Activated CD4-positive, alpha-beta T cell treated with anti-CD3 and anti-CD28 coated beads for 24 hours (primary cell): ENCODE measurements at places on chromosomes 16 and 17.

GRCh38 chr17:16470265-16470664 lies 21.7 kb downstream of the LRRC75A start:
- no peak for DNase-seq

- DNase-seq = no peak
Measured at GRCh38 chr17:73184136-73184993, 8.5 kb upstream of the COG1 start.

GRCh38 chr16:65702707-65703402 lies 581.0 kb upstream of the CDH11 start:
- no peak for DNase-seq

DNA sequence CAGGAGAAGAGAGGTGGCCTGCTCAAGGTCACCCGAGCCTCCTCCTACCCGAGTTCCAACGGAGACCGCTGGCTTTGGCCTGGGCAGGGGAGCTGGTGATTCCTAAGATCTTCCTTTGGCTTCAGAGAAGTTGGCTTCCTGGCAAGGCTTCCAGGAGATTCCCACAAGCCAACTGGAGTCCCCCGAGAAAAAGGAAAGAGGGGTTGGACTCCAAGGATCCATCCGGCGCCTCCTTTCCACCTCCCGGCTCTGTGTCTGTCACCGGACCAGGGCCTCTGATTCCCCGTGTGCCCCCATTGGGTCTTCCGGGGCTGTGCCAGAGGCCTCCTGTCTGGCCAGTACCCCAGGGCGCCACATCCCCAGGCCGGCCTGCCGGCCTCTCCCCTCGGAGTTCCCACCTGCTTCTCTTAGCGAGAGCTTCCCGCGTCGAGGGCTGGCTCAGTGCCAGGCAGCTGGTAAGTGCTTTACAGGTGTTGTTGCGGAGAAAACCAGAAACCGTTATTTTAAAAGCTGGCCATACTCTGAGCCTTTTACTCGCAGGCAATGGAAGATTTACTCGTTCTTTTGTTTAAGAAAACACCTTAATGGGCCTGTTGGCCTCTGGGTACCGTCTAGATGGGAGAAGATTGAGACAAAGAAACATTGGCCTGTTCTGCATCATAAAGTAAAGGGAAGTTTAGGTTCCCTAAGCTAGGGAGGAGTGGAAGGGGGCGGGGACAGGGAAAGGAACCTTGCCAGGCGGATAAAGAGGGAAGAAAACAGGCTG lies 258.4 kb upstream of the SDK2 start:
- no peak for DNase-seq

GRCh38 chr16:67257486-67258160 lies 8.8 kb downstream of the SLC9A5 start:
- no peak for DNase-seq

DNA sequence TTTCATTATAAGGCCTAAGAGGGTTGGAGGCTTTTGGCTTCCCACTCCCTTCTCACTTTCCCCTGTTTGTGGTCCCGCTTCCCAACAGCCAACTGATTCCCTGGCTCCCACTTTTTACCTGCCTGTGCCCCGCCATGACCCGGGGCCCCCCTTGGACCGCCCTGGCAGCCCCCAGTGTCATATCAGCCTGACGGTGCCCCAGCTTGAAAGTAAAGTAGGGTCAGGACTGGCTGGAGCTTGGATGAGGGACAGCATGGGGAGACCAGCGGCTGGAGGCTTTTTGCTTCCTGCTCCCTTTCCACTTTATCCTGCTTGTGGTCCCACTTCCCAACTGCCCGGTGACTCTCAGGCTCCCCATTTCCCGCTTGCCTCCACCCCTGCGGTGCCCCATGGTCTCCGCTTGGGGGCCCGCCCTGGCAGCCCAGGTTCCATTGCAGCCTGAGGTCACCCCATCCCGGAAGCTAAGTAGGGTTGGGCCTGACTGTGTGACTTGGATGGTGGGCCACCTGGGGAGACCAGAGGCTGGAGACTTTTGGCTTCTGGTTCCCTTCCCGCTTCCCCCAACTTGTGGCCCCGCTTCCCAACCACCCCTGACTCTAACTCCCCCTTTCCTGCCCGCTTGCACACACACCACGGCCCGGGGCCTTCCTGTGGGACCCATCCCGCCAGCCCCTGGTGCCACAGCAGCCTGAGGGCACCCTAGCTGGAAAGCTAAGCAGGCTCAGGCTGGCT lies 2274.7 kb downstream of the TP53TG3F start:
- DNase-seq = no peak

DNA sequence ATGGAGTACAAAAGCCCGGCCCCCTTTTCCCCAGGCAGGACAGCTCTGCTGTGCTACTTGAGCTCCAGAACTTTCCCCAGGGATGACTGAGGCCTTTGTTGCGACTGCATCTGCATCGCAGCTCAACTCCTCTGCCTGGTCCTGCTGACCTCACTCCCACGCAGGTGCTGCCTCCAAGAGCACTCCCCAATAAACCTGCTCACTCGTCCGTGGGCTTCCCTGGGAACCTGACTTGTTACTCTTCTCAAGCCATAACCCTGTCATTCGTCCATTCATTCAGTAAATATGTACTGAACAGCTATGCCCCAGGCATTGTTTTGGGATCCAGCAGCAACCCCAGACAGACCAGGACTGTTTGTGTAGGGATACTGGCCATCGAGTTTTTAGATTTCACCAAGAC lies 11.6 kb upstream of the RMI2 start:
- no peak for DNase-seq

DNA sequence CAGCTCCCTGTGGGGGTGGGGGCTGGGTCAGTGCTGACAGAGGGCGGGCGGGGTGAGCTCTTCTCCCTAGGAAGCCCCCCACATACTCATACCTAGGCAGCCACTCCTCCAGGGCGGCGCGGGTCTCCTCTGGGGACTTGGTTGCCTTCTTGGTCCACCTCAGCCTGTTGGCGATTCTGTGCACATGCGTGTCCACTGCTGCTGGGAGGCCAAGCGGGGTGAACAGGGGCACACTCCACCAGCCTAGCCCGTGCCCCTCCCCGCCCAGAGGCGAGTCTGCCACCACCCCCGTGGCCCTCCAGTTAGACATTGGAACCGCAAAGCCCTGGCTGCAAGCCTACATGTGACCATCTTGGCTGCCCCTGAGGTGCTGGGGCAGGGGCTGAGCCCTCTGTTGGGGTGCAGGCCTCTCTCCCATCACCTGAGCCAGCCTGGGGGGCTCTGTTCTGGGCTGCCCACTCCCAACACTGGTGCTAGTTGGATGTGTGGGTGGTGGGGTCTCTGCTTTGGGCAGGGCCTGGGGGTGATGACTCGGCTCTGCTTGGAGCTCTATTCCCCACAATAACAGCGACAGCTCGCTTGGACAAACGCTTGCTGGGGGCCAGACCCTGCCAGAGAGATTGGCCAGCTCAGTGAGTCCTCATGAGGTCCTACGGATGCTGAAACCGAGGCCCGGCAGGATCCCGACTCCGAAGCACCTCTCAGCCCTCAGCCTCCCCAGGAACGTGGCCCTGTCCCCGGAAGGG lies 7.4 kb downstream of the NTHL1 start:
- DNase-seq = no peak

- no peak for DNase-seq
Measured at GRCh38 chr16:86951831-86952598, 365.2 kb downstream of the C16orf95 start.

DNA sequence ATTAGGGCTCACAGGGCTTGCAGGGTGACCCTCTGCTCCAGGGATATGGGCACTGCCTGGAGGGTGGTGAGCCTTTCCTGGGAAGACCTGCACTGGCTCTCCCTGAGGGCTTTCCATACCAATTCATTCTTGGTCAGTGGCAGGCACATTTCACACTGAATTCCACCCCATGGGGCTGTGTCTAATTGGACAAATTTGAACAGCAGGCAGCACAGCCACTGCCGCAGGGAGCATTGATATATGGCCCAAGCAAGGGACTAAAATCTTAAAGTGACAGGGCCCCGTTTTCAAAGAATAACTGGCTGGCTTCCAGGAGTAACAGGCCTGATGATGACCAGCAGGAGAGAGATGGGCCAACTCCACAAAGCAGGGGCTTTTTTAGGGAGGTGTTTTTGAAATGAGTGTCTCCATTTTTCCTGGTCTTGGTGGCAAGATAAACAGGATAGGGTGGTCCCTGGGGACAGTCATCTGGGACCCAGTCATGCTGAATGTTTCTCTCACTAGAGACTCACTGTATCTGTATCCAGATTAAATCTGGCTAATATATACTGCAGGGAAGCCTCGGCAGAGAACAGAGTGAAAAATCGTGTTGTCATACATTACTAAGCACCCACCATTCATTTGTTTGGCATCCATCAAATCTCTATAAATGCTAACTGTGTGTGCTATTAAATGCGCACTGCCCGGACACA lies 74.1 kb upstream of the TBX2 start:
- no peak for DNase-seq

GRCh38 chr16:14097182-14097959 lies 26.3 kb downstream of the MRTFB start:
- DNase-seq = no peak

- peak; percentile 89 for DNase-seq
Measured at GRCh38 chr17:58082870-58083490, at the start of gene DYNLL2. DYNLL2 (plus strand) TSS chr17:58083419; CDS start chr17:58087091, 3,672 bp downstream.

GRCh38 chr16:49639739-49640431 lies 216.0 kb downstream of the ZNF423 start:
- DNase-seq = no peak

DNA sequence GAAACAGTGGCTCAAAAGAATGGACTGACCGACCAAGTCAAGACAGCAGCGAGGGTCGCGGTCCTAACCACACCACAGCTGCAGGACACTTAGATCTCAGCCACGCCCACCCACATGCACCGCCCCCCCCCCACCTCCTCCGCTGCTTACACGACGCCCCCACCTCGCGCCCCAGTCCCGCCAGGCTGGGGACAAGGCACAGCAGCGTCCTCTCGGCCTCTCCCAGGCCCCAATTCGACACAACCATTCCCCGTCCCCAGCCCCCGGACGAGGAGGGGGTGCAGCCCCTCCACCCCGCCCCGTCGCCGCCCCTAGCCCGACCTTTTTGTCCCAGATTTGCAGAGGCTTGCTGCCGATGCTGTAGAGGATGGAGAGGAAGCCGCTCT lies 477 bp downstream of the CFAP20 start:
- no peak for DNase-seq

- DNase-seq = no peak
Measured at GRCh38 chr17:3914312-3914670, 2.0 kb downstream of the P2RX1 start.

DNA sequence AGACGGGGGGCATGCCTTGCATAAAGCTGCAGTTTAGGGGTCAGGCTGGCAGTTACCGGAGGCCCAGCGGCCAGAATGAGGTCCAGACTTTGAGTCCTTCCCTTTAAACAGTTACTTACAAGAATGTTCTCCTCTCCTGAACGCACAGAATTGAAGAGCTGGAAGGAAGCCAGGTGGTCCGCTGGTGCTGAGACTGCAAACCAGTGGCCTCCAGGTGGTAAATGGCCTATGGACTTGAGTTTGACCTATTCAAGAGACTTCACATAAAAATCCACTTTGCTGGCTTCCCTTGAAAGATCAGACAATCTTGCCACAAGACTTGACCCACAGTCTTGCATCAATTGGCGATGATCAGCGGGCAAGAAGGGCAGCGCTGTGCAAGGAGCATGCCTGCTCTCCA lies 14.7 kb upstream of the SEZ6 start:
- DNase-seq = no peak

- DNase-seq = no peak
Measured at GRCh38 chr16:57167538-57167937, 18.3 kb downstream of the PSME3IP1 start.

DNA sequence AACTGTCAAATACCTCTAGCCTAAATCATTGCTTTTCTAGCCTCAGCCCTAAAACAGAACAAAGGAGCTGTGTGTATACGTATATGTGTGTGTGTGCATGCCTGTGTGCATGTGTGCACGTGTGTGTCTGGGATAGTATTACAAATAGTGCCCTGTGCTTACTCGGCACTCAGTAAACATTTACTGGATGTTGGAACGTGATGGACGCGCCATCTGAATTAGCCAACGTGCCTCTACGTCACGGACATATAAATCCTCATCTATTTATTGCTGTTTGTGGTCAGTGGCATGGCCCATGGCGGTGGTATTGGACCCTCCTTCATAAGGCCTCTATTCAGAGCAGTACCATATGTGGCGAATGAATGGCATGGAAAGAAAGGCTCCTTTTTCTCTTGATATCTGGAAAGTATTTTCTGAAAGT lies 37.5 kb downstream of the WWP2 start:
- DNase-seq = no peak

DNA sequence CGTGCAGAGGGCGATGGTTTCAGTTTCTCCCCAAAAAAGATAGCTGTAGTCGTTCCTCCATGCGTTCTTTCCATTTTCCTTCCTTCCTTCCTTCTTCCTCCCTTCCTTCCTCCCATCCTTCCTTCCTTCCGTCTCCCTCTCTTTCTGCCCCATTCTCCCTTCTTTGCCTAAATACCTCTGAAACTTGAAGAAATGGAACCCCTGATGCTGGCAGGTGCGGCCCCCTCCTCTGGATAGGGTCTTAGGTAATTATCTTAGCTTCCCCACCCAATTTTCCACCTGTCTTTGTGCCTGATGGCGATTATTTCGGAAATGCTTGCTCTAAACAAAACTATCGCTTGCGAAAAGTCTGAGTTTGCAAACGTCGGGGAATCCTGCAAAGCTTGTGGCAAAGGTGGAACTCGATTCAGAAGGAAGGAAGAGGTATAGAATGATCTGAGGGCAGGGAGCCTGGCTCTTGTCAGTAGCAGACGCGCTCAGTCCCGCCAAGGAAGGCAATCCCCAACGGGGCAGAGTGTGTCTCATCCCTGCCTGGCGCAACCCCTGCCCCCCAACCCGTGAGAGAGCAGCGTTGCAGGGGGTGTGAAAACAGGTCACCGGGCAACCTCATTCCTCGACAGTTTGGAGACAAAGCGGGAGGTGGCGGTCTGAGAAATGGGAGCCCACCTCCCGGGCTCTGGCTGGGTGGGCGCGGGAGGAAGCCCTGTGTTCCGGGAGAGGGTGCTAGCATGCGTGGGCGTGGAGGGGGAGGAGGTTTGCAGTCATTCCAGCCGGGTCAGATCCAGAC lies 2.9 kb upstream of the CBX8 start:
- no peak for DNase-seq

DNA sequence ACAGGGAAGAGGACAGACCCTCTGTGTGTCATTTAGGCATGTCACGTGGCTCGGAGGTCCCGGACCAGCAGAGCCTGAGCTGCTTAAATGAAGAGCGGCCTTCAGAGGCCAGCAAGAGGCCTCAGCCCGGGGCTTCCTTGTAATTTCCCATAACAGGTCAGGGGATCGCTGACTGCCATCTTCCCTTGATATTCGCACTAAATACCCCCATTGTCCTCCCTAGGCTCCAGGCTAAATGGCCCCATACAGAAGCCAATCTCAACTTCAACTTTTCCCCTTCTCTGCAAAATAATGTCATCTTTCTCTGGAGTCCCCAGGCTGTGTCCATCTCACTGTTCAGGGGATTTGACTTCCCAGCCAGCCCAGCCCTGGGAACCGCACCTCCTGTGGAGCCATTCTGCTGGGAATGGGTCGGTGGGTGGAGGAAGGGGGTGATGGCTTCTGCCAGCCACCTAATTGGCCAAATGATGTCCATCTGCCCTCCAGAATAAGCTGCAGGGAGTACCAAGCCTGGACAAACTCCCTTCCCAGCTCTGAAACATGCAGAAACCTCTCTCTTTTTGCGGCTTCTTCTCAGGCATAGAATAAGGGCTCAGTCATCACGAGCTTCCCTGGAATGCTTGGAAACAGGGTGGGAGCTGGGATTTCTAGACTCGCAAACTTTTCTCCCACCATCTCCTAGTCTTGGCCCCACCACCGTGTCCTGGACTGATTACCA lies 129.9 kb downstream of the SDK2 start:
- DNase-seq = no peak

- DNase-seq = no peak
Measured at GRCh38 chr17:32141679-32142037, 644 bp upstream of the RHOT1 start.

- DNase-seq = no peak
Measured at GRCh38 chr16:2328428-2328827, 12.1 kb downstream of the ABCA3 start.

GRCh38 chr16:66512272-66513110 lies 37.4 kb downstream of the TK2 start:
- DNase-seq = no peak
